Ecto neural progenitor cell (in vitro differentiated cells): ENCODE measurements at places on chromosomes 13 and 19.
A peak's percentile ranks its signal among the peaks of the same experiment; 100 is the strongest.

GRCh38 chr19:40177286-40178070 is 13.7 kb upstream of the MAP3K10 start:
- DNase-seq, result no peak

DNA sequence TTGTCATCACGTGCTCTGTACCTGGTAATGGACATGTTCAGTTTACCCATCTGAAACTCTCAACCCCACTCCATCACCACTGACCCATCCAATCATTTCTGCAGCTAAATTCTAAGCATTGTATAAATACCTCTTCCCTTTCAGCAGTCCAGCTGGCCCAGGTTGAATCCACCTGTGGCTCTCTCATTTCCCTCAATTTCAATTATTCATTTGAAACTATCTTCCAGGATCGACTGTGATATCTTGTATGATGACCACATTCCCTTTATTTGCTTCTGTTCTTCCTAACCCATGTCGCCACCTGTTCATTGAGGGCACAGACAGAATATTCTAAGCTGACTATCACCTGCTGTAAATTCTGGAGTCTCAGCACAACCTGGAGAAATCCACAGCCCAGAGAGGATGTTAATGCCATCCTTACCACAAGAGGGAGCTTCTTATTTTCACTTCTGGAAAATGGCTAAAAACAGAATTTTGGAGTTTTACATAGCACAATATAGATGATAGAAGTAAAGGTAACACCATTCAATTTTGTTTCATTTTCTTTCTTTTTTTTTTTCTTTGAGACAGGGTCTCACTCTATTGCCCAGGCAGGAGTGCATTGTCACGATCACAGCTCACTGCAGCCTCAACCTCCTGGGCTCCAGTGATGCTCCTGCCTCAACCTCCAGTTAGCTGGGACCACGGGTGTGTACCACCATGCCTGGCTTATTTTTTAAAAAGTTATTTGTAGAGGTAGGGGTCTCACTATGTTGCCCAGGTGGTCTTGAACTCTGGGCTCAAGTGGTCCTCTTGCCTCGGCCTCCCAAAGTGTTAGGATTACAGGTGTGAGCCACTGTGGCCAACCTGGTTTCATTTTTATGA is 38.6 kb downstream of the ZNF823 start:
- no peak for DNase-seq

DNA sequence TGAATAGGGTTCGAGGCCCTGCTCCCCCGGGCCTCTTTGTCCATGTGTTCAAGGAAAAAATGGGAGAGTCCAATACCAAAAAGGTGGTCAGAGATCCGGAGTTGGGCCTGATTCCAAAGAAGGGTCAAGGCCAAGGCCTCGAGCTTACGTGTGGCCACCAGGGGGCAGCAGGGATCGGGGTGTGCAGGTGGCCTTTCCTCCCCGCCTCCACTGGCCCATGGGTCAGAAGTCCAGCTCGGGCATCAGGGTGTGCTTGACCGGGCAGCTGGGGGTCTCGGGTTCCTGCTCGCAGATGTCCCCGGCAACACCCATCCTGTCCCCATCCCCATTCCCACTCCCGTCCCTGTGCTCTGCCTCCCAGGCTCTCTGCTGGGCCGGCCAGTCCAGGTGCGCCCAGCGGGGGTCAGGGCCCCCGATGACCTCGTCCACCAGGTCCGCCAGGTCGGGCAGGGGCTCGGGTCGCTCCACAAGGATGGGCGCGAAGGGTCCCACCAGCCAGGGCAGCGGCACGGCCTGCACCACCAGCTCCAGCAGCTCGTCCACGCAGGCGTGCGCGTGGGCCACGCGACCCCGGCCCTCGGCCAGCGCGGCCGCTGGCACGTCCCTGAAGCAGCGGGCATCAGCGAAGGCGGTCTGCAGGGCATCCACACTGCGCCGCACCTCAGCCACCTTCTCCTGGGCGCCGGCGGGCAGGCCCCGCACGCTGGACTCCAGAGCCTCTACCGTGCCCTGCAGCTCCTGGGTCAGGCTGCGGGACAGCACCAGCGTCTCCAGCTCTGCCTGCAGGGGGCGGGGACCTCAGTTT is 5.2 kb upstream of the PLIN4 start:
- no peak for DNase-seq

- no peak for DNase-seq
These were observed 12.1 kb downstream of the AKAP8 start for GRCh38 chr19:15367439-15367838.

- DNase-seq, result peak; percentile 76
These were observed 132.7 kb downstream of the ZDHHC20 start for GRCh38 chr13:21326155-21327031.

DNA sequence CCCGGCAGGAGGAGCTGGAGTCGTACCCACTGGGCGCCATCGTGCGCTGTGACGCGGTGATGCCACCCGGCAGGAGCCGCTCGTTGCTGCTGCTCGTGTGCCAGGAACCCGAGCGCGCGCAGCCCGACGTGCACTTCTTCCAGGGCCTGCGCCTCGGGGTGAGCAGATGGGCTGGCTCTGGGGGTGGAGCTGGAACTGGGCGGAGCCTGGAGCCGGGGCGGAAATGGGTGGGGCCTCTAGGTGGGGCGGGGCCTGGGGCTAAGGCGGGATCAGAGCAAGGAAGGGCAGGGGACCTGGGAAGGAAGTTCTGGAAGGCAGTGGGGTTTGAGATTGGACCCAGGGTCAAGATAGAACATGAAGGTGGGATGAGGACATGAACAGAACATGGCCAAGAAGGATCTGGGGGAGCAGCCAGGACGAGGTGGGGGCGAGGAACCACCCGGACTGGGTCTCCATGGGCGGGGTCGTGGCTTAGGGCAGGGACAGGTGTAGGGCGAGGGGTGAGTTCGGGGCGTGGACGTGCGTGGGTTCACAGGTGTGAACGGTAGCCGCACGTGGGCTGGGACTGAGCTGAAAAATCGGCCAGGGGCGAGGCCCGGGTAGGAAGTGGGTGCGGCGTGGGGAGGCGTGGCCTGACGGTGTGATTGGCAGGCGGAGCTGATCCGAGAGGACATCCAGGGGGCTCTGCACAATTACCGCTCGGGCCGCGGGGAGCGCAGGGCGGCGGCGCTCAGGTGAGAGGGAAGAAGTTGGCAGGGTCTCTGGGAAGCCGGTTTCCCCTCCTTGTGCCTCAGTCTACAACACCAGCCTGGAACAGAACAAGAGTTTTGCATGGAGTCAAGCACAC is 4.7 kb downstream of the EPS8L1 start:
- DNase-seq, result peak; percentile 88

DNA sequence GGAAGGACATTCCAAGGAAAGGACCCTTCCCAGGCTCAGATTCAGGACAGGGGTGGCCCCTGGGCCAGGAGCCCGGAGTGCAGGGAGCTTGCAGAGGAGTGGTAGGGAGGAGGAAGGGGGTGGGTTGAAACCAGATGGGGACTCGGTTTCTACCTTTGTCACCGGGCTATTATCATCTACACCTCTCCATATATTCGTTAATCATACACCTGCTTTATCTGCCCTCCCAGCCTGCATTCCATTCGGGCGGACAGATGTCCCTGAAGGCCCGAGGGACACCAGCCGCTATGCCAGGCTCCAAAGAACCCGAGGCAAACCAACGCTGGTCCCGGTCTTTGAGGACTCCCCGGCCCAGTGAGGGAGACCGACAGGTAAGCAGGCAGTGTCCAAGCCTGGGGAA is 15.5 kb upstream of the MYH14 start:
- no peak for DNase-seq
